ENCODE measurements at places on chromosomes 5 and 9.

- DNase-seq: no peak
These were observed 554.8 kb upstream of the CCNG1 start for GRCh38 chr5:162882629-162883028.

DNA sequence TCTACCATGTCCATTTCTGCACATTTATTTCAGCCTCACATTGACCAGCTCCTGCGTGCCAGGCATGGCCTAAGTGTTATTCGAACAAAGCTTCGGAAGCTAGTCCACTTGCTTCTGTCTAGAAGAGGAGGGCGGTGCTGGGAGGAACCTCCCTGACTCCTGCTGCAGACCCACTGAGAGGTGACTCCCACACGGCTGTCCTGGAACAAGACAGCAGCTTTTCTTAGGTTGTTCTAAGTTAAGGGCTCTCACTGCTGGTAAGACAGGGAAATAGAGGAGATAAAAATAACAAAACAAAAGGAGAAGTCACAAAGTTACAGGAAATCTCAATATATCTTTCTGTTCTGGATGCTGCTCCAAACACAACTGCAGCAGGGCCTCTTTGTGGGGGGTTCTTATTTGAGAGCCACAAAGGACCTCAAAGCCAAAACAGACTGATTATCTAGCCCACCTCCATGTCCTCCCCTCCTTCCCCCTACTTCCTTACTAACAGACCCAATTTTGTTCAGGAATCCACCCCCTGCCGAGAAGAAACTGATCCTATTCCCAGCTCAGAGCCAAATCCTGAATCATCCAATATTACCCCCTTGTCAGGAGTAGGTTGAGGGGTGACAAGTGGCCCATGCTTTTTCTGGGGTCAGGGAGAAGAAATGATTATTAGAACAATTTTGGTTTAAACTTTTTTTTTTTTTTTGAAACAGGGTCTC, 28.4 kb upstream of the KCNIP1 start:
- DNase-seq: no peak

DNA sequence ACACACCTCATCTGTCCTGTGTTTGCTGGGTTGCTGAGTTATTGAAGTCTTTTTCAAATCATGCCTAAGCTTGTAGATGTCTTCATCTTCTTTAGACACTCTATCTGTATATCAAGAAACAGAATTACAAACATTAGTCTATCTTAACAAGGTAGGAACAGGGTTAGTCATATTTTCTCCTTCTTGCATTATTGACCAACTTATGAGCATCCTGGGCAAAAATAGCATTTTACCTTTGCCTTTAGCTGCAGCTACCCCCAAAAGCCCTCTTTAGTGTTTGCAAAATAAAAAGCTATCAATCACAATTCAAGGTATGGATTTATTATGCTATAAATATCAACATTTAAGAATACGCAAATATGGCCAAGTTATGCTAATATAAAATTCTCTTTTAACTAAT, 3.4 kb downstream of the PLK2 start:
- no peak for DNase-seq

- no peak for DNase-seq
These were observed 526.0 kb upstream of the TRPC7 start for GRCh38 chr5:136891175-136891972.
